Renal pelvis (tissue), 12 donors: ENCODE measurements at places on chromosomes 6 and 20. TPM values are rescaled to one million over a fixed set of nuclear protein-coding genes. Genes with fewer than 3 reads are reported as not detected.

DNA sequence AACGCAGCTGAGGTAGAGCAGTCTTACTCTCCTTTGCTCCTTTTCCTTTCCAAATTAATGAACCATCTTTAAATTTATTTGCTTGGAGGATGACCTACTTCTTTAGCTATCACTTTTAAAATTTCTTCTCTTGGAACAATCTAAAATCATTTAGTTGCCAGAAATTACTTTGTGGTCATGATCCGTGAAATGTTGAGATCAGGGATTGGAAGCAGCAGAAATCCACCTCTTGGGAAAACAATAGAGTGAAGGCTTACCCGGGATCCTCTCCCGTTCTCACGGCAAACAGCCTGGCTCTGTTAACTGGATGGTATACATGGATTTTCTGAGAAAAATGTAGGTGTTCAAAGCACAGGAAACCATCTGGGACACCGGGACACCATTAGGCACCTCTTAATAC lies 7.7 kb downstream of the AKAP12 start:
- no peak for DNase-seq

LY86 gene
- polyA plus RNA-seq = 0.95 TPM

DNA sequence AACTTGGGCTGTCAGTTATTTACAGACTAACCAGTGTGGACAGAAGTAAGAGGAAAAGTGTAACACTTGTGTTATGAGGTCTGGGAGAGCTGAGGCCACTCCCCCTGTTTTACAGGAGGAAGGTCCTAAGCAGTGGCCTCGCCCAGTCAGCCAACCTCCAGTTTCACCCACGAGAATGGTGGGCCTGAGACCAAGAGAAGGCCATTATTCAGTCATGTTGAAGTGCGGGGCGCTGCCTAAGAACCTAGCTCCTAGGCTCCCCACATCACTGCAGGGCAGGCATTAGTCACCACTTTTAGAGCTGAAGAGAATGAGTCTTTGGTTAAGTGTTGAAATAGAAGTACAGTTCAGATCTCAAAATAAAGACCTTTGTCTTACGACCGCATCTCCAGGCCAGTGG lies 27.9 kb downstream of the CDYL start:
- no peak for DNase-seq

HCRTR2 gene
- polyA plus RNA-seq = 0.34 TPM

GRCh38 chr6:39930540-39930939 lies 3.7 kb downstream of the MOCS1 start:
- no peak for DNase-seq

DNA sequence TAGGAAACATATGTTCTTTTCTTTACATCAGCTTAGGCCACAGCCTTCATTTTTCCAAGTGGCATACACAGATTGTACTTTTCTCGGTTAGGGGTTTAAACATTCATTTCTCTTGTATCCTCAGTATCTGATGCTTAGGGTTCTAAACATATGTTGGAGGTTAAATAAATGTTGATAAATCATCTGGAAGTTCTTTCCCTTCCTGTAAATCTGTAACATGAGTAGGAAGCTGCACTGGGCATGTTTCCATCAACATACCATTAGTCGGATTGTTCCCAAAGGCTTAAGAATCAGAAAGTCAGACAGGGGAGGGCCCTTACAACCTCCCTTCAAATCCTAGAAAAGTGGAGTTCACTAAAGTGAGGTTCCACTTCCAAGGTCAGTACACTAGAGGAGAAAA lies 54.8 kb upstream of the BCLAF1 start:
- peak; percentile 54 for DNase-seq

VSTM2L gene
- polyA plus RNA-seq = 2.1 TPM

ORC3 gene
- 37.2 TPM for polyA plus RNA-seq

DNA sequence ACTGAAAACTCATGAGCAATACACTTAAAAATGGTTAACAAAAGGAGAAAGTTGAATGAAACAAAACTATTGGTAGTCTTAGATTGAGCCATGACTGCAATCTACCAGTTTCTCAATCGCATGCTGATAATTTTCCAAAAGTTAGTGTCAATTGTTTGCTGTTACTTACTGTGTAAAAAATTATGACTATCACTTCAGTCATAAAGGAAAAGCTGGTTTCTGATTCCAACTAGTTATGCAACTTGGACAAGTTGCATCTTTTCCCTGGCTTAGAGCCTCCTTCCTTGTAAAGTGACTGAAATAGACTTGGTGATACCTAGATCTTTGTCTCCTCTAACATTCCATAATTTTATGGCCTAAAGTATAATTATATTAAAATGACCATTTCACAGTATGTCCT lies 88.3 kb upstream of the PAK5 start:
- DNase-seq = no peak
